Posterior vena cava (tissue), 2 donors: ENCODE measurements at places on chromosomes 7 and 10.
A peak's percentile ranks its signal among the peaks of the same experiment; 100 is the strongest.

DNA sequence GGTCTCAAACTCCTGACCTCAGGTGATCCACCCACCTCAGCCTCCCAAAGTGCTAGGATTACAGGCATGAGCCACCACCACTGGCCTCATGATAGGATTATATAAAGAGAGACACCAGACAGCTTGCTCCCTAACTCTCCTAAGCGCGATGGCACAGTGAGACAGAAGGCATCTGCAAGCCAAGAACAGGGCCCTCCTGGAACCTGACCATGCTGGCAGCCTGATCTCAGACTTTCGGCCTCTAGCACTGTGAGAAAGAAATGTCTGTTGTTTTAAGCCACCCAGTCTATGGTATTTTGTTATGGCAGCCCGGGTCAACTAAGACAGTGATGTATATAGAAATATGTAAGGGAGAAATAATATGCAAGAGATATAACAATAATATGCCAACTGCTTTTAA, 51.2 kb downstream of the SRPK2 start:
- no peak for DNase-seq

GRCh38 chr10:132141076-132141475, 45.7 kb upstream of the DPYSL4 start:
- DNase-seq: peak; percentile 71

DNA sequence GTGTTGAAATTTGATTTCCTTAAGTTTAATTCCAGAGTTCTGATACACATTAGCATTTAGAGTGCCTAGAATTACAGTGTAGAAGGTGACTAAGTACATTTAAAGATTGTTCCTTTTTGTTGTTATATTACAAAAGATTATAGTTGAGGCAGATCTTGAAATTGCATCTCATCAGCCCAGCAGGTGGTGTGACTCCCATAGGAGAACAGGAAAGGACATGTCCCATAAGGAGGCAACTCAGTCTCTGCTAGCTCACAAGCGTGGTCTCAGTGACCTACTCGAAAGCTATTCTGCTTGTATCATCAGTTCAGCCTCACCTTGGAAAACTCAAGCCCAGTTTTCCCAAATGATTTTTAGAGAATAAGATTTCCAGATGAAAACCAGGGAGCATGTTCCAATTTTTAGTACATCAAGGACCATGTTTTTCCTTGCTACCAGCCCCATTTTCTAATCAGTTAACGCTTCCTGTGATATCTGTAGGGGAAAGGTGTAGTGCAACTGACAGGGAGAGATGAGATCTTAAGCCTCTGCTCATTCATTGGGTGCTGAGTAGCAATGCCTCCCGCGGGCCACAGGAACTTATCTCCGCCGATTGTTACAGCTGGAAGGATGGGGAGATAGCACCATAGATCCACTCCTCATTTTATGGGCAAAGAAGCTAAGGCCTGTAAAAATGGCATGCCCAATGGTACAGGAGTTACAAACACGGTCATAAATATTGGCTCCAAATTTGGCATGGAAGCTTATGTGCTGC, 1.1 kb upstream of the GNAI1 start:
- no peak for DNase-seq

DNA sequence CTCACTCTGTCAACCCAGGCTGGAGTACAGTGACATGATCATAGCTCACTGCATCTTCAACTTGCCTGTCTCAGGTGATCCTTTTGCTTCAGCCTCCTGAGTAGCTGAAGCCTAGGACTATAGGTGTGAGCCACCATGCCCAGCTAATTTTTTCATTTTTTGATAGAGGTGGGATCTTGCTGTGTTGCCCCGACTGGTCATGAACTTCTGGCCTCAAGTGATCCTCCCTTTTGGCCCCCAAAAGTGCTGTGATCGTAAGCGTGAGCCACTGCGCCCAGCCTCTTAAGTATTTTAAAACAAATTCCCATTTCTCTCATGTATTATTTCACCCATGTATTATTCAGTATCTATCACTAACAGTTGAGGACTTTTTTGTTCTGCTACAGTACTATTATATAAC, 43.5 kb downstream of the KMT2E start:
- no peak for DNase-seq

GRCh38 chr10:35781643-35782035, 139.5 kb upstream of the FZD8 start:
- DNase-seq: no peak

GRCh38 chr7:110803602-110804143, 287.3 kb upstream of the LRRN3 start:
- no peak for DNase-seq

- no peak for DNase-seq
Measured at GRCh38 chr10:44307691-44308090, 77.2 kb downstream of the CXCL12 start.

DNA sequence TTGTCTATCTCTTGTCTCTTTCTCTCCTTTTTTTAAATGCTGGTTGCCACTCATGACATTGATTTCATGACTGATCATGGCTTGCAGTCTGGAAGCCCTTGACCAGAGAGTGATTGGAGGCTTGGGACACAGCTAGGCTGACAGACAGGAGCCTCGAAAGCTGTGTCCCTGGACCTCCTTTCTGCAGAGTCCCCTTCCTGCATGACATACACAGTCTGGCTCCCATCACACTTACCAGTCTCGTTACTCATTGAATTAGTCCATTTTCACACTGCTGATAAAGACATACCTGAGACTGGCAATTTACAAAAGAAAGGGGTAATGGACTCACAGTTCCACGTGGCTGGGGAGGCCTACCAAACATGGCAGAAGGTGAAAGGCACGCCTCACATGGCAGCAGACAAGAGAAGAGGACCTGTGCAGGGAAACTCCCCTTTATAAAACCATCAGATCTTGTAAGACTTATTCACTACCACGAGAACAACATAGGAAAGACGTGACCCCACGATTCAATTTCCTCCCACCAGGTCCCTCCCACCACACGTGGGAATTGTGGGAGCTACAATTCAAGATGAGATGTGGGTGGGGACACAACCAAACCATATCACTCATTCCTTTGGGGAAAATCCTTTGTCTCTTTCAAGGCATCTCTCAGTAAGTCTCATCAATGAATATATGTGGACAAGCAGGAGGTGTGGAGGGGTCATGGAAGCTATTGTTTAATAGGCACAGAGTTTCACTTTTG, 102.3 kb downstream of the TBXAS1 start:
- no peak for DNase-seq

- DNase-seq: no peak
Measured at GRCh38 chr10:51244748-51245490, 170.6 kb downstream of the PRKG1 start.

DNA sequence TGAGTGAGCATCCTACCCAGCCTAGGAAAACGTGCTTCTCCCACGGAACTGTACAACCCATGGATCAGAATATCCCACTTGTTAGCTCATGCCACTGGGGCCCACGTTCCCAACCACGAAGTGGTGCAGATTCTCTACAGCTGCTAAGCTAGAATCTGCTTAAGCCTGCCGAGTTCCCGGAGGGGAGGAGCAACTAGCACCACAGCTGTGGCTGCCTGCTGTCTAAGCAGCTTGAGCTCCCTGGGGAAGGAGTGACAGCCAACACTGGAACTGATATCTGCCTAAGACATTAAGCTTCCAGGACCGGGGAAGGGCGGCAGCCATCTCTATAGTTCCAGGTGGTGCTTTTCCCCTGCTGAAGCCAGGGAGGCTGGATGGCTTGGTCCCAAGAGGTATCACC, 334.7 kb upstream of the CHRM2 start:
- no peak for DNase-seq

GRCh38 chr10:88652616-88653015, 11.6 kb upstream of the LIPF start:
- DNase-seq: no peak

GRCh38 chr7:72077786-72078185, 334.4 kb downstream of the CALN1 start:
- DNase-seq: no peak
